Transverse colon (tissue), 4 donors: ENCODE measurements at places on chromosomes 12 and 14. TPM values are rescaled to one million over a fixed set of nuclear protein-coding genes. Genes with fewer than 3 reads are reported as not detected.

GRCh38 chr12:16449459-16449858 is 102.0 kb downstream of the MGST1 start:
- DNase-seq, result no peak
- H3K4me3 ChIP-seq, result no peak overlapping the region
- no peaks in the 10 kb centered on the region for H3K36me3 ChIP-seq
- no peak overlapping the region for H3K27ac ChIP-seq
- H3K27me3 ChIP-seq, result no peaks in the 10 kb centered on the region

GRCh38 chr14:85991156-85991555 is 461.2 kb downstream of the FLRT2 start:
- no peak for DNase-seq
- H3K27me3 ChIP-seq, result no peaks in the 10 kb centered on the region
- no peak overlapping the region for H3K27ac ChIP-seq
- H3K4me3 ChIP-seq, result no peak overlapping the region
- no peaks in the 10 kb centered on the region for H3K4me1 ChIP-seq

DNA sequence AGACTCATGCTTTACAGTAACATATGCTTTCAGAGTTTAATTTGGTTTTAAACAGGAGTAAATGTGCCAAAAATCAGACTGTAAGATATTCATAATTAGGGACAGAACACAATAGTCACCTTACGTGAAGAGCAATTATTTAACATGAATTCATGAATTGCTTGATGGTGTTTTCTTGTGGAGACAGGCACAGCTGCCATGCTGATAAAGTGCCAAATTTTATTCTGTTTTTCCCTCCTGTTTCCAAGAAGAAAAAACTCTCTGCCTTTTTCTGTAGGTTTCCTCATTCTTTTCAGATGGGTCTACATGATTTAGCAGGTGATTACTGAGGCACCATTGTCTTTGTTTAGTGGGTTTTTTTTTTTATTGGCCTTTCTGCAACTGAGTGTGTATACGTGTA is 80.1 kb downstream of the C12orf42 start:
- no peaks in the 10 kb centered on the region for H3K4me1 ChIP-seq
- no peak overlapping the region for H3K4me3 ChIP-seq
- H3K36me3 ChIP-seq, result no peaks in the 10 kb centered on the region
- H3K27me3 ChIP-seq, result no peaks in the 10 kb centered on the region

DNA sequence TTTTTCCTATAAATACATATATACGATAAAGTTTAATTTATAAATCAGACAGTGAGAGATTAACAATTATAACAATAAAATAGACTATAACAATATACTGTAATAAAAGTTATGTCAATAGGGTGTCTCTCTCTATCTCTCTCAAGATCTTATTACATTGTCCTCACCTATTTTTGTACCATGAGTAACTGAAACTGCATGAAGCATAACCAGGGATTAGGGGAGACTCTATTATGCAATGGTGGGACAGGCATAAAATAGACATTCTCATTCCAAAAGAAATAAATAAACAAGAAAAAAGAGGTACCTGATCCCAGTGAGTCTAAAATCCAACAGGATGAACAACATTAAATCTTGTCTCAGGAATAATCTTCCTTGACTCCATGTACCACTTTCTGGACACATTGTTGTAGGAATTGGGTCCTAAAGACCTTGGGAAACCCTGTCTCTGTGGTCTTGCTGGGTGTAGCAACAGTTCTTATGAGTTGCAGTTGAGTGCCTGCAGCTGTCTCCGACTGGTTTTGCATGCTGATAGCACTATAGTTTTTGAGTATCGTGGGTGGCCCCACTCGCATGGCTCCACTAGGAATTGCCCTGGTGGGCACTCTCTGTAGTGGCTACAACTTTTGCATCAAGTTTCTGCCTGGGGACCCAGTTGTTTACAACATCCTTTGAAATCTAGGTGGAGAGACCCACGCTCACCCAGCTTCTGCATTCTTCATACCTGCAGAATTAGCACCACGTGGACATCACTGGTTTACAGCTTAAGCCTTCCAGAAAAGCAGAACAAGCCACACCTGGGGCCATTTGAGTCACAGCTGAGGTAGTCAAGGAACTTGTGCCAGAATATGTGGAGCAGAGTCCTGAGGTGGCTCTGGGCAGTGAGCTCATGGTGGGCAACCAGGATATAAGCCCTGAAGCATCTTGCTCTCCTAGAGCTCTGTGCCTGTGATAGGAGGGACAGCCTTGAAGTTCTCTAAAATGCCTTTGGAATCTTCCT is 204.7 kb downstream of the KITLG start:
- H3K27me3 ChIP-seq, result no peaks in the 10 kb centered on the region
- no peaks in the 10 kb centered on the region for H3K4me1 ChIP-seq
- no peak overlapping the region for H3K4me3 ChIP-seq
- no peaks in the 10 kb centered on the region for H3K36me3 ChIP-seq
- DNase-seq, result no peak
- no peak overlapping the region for H3K27ac ChIP-seq

- no peak overlapping the region for H3K4me3 ChIP-seq
- peak; percentile 61 for DNase-seq
- peak overlapping the region; percentile 86 for H3K27ac ChIP-seq
- H3K4me1 ChIP-seq, result peaks cover 16% of the 10 kb centered on the region
- no peaks in the 10 kb centered on the region for H3K36me3 ChIP-seq
These were observed 4.4 kb upstream of the TNFAIP2 start for GRCh38 chr14:103118663-103119404.

DNA sequence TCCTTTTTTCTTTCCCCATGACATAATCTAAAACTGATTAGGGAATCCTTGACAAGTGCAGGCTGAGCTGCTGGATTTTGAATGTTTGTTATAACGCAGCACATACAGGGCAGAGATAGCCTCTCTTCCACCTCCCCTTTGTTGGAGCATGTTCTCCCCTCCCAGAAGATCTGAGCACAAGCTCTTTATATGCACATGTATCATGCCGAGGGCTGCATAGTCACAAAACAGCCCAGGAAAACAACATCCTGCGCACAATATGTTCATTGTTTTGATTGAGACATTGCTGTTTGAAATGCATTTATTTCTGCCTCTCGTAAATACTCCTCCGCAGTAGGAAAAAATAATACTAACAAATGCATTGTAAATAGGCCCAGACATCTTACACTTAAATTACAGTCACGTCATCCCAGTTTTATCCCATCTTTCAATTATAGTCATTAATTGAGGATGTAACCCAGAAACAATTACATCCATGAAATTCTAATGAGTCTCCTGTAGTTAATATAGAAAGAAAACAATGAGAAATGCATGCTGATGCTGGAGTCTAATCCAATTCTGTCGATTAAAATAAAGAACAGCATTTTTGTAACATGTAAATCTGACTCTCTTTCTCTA is 401.8 kb downstream of the BTG1 start:
- no peak for DNase-seq
- H3K27me3 ChIP-seq, result no peaks in the 10 kb centered on the region
- H3K27ac ChIP-seq, result no peak overlapping the region

GRCh38 chr12:56358836-56359532 is 923 bp downstream of the STAT2 start:
- H3K27ac ChIP-seq, result peak overlapping the region; percentile 92
- H3K36me3 ChIP-seq, result peaks cover 17% of the 10 kb centered on the region
- H3K4me1 ChIP-seq, result peaks cover 8% of the 10 kb centered on the region
- no peaks in the 10 kb centered on the region for H3K27me3 ChIP-seq
- peak; percentile 24 for DNase-seq

- no peak for DNase-seq
- no peaks in the 10 kb centered on the region for H3K4me1 ChIP-seq
- no peak overlapping the region for H3K27ac ChIP-seq
These were observed 1524.7 kb upstream of the TMEM132C start for GRCh38 chr12:126742241-126742641.

DNA sequence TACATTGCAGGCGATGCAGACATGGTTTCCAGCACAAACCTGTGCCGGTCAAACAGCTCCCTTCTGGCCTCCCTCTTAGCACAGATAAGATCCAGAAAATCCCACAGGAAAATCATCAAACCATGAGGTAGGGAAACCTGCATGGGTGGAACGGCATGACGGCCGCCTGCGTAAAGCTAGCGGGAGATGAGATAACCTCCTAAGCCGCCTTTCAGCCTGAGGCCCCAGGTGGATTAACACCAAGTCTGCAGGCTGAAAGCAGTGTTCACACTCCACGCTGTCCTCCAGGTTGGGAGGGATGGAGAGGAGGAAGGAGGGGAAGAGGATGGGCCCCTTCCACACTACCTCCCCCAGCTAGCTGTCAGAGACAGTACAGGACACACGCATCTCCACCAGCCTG is 63.8 kb downstream of the TSPAN11 start:
- H3K27me3 ChIP-seq, result no peaks in the 10 kb centered on the region
- DNase-seq, result no peak
- H3K36me3 ChIP-seq, result no peaks in the 10 kb centered on the region
- H3K4me3 ChIP-seq, result no peak overlapping the region
- H3K27ac ChIP-seq, result no peak overlapping the region

- no peak overlapping the region for H3K27ac ChIP-seq
- no peak overlapping the region for H3K4me3 ChIP-seq
- no peaks in the 10 kb centered on the region for H3K36me3 ChIP-seq
- no peaks in the 10 kb centered on the region for H3K4me1 ChIP-seq
- no peaks in the 10 kb centered on the region for H3K27me3 ChIP-seq
These were observed 40.6 kb downstream of the ANO2 start for GRCh38 chr12:5904441-5904840.

DNA sequence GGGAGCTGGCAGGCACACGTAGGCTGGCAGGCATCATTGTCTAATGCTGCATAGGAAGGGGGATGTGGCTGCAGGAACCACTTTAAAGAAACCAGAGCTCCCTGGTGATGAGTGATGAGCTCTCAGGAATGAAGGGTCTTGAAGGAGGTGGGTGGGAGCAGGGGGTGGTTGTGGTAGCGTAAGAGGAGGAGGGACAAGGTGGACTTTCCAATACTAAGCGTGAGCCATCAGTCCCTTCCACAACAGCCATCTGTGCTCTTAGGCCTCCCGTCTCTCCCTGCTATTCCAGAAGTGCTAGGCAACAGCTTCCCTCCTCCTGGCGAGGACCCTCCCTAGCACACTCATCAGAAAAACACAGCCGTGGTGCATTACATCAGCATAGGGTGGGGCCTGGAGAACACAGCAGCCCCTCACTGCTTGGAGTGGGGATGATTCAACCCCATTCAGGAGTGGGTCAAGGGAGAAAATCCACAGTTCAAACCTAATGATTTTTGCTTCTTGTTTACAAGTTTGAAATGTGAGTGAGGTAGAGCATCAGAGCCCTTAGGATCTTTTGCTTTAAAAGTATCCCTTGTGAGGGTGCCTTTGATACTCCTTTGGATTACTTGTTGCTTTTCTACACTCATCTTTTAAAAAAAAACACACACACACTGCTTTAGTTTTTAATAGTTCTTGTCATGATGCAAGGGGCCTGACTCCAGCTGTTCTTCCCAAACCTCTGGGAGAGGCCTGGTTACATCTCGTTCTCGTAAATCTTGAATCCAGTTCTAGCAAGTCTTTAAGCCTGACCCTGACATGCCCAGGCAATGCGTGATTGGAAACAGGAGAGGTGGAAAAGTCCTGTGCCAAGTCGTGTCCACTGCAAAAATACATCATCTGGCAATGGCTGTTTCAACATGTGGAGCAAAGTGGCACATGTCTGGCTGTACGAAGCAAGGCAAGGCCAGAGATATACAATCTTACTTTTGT is 356.4 kb upstream of the DDHD1 start:
- no peaks in the 10 kb centered on the region for H3K36me3 ChIP-seq
- H3K4me3 ChIP-seq, result no peak overlapping the region
- H3K27ac ChIP-seq, result peak overlapping the region; percentile 62
- H3K27me3 ChIP-seq, result no peaks in the 10 kb centered on the region
- H3K4me1 ChIP-seq, result peaks cover 7% of the 10 kb centered on the region

Gene ETFBKMT
- total RNA-seq, result 3.2 TPM

Gene SCN8A
- total RNA-seq, result 6.8 TPM

Gene PITPNM2
- total RNA-seq, result 19.8 TPM

Gene NELL2
- total RNA-seq, result 10.5 TPM

Gene CLEC6A
- total RNA-seq, result not detected

Gene CMA1
- total RNA-seq, result not detected

Gene SLC5A8
- total RNA-seq, result 0.32 TPM

Gene ST8SIA1
- 4.5 TPM for total RNA-seq

Gene MTA1
- 132 TPM for total RNA-seq
